Islet precursor cell (in vitro differentiated cells): ENCODE measurements at places on chromosomes 2 and 18.

- DNase-seq, result no peak
Measured at GRCh38 chr2:46770622-46771021, 145.0 kb downstream of the MCFD2 start.

DNA sequence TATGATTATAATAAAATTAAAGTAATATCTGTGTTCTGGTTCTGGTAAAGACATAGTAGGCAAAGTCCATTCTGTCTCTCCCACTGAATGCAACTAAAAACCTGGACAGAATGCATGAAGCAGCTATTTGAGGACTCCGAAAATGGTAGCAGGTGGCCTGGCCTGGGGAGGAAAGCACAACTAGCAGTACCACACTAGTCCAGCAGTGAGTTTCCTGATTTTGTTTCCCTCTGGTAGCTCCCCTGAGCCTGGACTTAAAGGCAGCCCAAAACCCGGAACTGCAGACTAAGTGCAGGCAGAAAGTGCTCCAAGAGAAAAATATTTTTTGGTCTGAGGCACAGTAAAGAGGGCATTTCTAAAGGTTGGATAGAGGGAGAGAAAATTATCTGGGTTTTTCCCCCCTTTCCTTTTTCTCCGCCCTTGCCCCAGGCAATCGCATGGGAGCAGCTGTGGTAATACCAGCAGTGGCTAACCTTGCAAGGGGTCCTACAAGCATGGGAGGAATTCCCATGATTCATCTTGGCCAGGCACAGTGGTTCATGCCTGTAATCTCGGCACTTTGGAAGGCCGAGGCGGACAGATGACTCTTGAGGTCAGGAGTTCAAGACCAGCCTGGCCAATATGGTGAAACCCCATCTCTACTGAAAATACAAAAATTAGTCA lies 32.3 kb downstream of the ASXL2 start:
- peak; percentile 56 for DNase-seq

DNA sequence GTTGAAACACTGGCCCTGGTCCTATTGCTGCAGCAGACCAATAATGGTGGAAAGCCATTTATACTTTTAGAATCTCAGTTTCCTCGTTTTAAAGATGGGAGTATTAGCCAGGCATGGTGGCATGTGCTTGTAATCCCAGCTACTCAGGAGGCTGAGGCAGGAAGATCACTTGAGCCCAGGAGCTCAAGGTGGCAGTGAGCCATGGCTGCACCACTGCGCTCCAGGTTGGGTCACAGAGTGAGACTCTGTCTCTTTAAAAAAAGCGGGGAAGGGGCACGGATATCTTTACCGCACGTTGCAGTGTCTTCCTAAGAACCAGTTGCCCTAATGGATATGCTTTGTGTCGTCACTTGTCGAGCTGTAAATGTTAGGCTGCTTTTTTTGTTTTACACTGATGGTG lies 8.3 kb downstream of the MTCL1 start:
- no peak for DNase-seq

- no peak for DNase-seq
Measured at GRCh38 chr2:230749111-230749510, 36.5 kb downstream of the CAB39 start.

DNA sequence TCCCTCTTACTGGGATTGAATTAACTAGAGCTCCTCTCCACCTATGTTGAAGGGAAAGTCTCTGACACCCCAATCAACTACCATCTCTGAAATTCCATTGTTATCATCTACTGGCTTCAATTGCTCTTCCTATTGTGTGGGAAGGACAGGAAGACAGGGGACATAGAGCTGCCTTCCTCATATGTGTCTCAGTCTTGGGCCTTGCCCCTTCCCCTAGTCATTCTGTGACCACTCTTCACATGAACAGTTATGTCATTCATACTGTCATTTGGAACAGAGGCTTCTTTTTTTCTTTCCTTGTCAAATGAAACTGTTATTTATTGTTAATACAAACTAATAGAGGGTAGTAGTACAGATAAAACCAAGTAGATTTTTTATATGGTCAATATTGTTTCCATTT lies 69.6 kb upstream of the EMILIN2 start:
- DNase-seq, result no peak

DNA sequence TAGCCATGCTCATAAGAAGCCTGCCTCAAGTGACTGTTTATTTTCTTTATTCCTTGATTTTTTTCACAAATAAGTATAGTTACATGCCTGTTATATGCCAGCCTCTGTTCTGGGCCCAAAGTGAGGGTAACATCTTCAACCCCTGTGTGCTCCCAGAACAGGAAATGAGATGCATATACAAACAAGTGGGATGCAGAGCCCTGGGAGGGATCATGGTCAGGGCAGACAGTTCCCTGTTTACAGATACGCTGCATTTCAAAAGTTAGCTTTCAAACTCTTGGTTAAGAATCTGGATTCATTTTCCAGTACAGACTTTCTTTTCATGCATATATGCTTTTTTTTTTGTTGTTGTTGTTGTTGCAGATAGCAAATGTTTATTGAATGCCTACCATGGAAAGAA lies 24.4 kb downstream of the GPR39 start:
- no peak for DNase-seq

DNA sequence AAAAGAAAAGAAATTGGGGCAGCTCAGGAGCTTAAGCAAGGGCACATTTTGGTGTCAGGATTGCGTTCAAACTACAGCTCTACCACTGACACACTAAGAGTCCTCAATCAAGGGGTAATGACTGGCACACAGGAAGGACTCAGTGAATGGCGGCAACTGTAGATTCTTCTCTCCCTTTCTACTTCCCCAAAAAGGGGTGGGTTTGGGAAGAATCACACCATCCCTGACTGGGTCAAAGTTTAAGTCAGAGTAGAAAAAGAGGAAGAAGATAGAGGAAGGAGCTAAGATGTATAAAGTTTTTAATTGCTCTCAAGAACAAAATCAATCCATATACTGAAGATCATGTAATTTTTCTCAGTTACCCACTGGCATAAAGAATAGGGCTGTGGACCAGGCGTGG lies 2.6 kb downstream of the NLRC4 start:
- DNase-seq, result peak; percentile 8

GRCh38 chr2:126145752-126146151 lies 510.2 kb upstream of the GYPC start:
- no peak for DNase-seq

DNA sequence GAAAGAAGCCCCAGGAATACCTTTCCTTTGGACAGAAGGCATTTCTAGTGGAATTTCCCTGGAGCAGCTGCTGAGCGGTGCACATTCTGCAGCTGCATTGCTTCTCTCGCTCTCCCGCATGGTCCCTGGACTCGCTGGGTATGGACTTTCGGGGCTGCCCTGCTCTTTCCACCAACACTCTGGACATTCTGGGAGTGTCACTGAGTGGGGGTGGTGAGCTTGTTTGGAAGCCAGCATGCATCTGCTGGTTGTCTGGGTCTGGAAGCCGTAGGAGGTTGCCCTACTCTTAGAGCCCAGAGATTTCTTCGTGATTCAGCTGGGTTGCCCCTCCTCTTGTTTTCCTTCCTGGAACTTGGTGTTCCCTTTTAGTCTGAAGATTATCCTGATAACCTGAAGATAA lies 52.6 kb downstream of the TWIST2 start:
- no peak for DNase-seq

GRCh38 chr2:27891673-27892105 lies 1.2 kb downstream of the BABAM2 start:
- DNase-seq, result no peak

DNA sequence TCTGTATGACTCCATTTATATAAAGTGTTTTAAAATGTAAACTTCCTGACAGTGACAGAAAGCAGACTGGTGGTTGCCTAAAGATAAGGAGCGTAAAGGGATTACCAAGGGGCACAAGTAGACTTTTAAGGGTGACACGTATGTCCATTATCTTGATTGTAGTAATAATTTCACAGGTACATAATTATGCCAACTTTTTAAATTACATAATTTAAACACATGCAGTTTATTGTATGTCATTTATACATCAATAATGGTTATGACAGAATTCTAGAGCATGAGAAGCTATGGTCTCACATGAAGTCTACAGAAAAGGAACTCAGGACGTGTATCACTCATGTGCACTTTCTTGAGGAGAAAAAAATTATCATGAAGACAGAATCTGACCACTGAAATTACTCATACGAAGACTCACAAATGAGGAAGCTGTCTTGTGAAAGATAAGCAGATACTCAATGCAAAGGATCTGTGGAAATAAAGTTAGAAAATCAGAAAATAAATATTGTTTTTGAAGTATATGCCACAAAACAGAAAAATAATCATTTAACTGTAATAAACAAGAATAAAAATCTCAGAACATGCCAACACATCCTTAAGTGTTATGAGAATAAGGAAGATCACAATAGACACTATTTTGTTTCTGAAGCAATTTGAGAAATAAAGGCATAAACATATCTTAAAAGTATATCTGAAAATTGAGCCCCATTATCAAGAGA lies 84.4 kb downstream of the TMEM131 start:
- DNase-seq, result no peak

GRCh38 chr2:240155745-240156390 lies 15.4 kb upstream of the OTOS start:
- DNase-seq, result no peak

- no peak for DNase-seq
Measured at GRCh38 chr2:51368250-51368649, 336.3 kb upstream of the NRXN1 start.

DNA sequence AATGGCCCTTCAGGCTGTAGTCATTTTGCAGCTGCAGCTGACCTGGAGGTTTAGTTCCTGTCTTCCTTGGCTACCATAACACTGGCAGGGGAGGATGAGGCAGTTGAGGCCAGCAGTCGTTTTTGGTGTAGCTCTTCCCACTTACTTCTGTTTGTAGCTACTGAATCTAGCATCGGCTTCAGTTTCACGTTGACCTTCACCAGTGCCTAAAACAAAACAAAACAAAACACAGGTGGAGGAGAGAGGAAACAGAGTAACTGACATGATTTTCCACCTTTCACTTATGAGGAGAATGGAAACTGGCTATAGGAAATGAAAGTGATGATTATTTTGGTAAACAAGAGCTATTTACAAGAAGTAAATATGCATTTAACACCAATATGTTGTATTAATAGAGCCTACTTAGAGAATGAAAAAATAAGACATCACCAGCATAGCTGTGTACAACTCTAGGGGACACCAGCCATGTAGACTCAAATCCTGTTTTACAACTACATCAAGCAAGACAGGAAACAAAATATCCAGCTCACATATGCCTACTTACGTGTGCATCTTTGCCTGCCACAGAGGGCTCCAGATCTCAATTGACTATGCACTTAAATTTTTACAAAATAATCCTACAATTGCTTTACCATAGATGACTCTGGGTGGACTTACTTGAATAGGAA lies 236.9 kb downstream of the AGPS start:
- no peak for DNase-seq

DNA sequence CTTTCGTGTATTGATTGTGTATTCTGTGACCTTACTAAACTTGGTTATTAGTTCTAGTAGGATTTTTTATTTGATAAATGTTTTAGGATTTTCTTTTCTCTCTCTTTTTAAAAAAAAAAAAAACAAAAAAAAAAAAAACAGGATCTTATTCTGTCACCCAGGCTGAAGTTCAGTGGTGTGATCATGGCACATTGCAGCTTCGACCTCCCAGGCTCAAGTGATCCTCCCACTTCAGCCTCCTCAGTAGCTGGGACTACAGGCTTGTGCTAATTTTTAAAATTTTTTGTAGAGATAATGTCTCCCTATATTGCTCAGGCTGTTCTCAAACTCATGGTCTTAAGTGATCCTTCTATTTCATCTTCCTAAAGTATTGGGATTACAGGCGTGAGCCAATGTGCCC lies 19.0 kb downstream of the TTLL4 start:
- DNase-seq, result no peak

DNA sequence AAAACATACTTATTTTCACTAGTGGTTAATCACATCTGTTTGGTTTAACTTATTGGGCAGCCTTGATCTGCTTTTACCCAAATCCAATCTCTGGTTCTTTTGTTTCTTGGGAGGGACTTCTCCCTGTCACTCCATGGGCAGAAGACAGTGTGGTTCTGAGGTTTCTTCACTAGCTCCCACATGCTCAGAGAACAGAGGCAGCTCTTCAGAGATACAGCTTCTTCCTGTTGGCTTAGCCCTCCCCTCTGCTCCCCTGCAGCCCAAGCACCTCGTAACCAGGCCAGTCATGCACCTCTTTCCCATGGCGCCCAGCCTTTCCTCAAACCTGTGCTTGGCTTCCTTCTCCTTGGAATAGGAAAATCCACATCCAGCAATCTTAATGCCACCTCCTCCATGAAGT lies 32.8 kb downstream of the SLC9A2 start:
- DNase-seq, result no peak

DNA sequence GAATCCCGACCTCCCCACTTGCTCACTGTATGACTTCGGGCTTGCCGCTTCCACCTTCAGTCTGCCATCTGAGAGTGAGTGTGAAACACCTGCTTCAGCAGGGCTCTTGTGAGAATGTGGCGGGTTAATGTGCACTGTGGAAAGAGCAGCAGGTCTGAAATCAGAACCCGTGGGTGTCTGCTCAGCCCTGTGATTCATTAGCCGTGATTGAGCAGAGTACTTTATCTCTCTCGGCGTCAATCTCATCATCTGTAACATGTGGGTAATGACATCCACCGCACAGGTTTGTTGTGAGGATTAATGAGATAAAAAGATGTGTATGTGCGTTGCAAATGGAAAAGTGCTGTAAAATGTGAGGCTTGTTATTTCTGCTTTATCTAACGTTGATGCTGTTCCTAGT lies 128.6 kb downstream of the LRATD1 start:
- no peak for DNase-seq

GRCh38 chr18:9712611-9713010 lies 4.5 kb downstream of the RAB31 start:
- peak; percentile 31 for DNase-seq

- DNase-seq, result no peak
Measured at GRCh38 chr2:36918307-36918706, 48.0 kb downstream of the STRN start.

DNA sequence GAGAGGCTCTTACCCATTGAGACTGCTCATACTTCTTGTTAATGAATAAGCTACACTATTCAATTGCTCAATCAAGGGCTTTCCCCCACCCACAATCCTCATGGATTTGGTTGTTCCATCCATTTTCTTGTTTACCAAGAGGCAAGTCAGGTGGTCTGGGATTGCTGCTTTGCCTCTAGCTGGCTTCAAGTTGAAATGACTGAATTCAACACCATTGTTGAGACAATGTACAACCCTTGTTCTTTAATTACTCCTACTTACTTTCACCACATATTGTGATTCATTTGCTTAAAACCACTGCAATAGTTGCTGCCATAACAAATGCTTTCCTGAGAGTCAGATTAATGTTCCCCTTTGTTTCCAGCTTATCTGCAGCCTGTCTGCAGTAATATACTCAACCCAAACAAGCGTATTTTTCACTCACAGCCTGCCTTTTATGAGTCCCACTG lies 532.2 kb downstream of the RIT2 start:
- no peak for DNase-seq
